ENCODE measurements at places on chromosomes 6 and 20. TPM values are rescaled to one million over a fixed set of nuclear protein-coding genes. Genes with fewer than 3 reads are reported as not detected.

- no peak for DNase-seq
Observed at GRCh38 chr6:101666256-101666655, 272.7 kb downstream of the GRIK2 start.

DNA sequence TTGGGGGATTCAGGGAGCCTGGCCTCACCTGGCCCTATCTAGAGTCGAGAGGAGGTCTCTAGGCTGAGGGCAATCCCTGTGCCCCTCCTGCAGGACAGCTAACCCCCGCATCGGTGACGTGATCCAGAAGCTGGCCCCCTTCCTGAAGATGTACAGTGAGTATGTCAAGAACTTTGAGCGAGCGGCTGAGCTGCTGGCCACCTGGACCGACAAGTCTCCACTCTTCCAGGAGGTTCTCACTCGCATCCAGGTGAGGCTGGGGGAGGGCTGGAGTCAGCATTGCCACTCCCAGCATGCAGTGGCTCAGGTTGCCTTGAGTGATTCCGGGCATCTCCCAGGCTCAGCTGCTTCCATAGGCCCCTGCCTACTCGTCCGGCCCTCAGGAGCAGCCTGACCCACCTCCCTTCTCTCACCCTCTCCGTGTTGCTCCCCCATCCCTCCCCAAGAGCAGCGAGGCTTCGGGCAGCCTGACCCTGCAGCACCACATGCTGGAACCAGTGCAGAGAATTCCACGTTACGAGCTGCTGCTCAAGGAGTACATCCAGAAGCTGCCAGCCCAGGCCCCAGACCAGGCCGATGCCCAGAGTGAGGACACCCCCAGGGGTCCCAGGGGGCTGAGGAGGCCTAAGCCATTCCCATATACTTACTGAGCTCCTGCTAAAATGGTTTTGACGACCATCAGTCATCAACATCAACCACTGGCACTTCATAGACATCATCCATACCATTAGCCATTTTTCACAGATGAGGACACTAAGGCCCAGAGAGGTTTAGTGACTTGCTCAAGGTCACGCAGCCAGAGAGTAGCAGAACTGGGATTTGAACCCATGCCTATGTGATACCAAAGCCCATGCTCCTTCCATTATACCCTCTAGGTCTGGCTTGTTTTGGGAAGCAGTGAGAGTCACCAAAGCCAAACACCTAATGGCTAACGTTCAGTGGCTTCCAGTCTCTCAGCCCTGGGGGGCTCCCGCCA lies 8.3 kb downstream of the FGD2 start:
- DNase-seq, result no peak

- DNase-seq, result no peak
Observed at GRCh38 chr6:15147827-15148226, 98.0 kb upstream of the JARID2 start.

DNA sequence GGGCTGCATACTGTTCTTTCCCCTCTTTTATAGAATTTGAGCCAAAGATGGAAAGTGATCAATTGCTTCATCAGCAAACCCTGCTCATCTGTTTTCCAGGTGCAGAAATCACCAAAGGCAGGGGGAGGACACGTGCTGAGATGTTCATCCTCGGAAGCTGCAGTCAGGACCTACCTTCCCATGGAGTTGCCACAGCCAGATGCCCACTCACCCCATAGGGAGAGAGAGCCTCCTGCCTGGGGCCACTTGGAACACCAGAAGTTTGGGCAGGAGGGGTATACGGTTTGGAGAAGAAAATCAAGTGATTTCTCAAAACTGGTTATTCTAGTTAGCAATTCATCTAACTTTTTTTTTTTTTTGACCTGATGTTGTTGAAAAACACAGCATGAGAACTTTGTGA lies 5.3 kb upstream of the CST7 start:
- DNase-seq, result no peak

GRCh38 chr20:18805881-18806280 lies 7.7 kb upstream of the SCP2D1 start:
- DNase-seq, result no peak

GRCh38 chr6:141470810-141471209 lies 661.9 kb upstream of the GJE1 start:
- no peak for DNase-seq

DNA sequence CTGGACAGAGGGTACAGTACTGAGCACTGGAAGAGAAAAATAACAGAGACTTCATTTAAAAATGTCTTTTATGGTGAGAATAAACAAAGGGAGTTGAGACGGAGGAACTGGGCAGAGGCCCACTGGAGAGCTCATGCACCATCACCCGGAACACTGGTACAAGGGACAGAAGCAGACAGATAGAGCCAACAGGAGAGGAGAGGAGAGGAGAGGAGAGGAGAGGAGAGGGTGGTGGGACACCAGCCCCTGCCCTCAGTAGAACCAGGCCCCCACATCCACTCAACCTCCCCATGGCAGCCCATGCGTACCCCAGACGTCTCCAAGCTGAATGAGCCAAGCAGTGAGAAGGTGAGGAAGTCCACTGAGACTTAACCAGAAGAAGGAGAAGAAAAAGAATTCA lies 390.5 kb upstream of the CNR1 start:
- DNase-seq, result no peak

DNA sequence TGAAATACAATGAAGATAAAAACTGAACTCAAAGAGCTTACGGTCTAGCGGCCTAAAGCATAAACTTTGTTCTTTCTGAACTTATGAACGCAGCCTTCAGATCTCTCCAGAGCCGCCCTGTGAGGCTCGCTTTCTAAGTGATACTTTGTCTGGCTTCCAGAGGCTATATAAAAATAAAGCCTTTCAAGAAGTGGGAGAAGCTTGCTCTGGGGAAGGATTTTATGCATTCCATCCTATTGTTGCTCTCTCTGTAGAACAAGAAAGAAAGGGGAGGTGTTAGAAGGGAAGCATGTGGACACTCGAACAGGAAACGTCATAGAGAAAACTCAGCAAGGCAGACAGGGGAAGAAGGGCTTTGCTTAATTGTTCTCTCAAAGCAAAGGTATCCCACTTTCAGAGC lies 77.0 kb downstream of the TBX18 start:
- DNase-seq, result no peak

- DNase-seq, result no peak
Observed at GRCh38 chr20:39778847-39779604, 816.9 kb downstream of the DHX35 start.

DNA sequence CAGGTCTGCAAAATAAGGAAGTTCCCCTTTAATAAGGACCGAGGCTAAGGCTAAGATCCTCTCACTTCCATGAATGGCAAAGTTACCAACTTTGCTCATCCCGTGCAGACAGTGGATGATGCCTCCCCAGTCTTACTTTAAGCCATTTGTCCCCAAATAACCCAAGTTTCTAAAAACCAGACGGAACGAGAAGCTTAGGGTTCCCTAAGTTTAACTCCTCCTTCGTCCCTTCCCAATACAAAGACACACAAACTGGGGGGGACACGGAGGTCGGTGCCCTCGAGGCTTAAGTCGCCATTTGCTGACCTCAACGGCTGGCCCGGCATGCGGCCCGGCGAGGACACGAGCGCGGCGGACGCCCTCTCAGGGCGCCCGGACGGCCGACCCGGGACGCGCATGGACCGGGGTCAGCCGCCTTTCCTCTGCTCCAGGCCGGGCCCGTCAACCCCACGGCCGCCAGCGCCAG lies 527 bp downstream of the FBXO30 start:
- DNase-seq, result peak; percentile 38

GRCh38 chr6:88565409-88565811 lies 398.0 kb downstream of the RNGTT start:
- DNase-seq, result no peak

DNA sequence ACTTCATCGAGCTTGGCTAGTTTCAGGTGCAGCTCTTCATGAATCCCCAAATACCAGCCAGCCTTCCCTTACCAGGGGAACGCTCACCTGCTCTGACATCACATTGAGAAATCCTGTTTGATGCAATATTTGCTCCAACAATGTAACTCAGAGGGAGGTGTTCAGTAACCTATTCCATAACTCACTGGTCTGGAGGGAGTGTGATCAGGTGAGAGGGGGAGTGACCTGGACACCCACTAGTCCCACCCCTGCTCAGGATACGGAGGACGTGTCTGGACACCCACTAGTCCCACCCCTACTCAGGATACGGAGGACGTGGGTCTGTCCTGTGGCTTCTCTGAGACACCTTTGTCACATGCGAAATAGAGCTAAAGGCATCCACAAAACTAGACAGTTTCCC lies 70.3 kb downstream of the HUS1B start:
- DNase-seq, result no peak

DNA sequence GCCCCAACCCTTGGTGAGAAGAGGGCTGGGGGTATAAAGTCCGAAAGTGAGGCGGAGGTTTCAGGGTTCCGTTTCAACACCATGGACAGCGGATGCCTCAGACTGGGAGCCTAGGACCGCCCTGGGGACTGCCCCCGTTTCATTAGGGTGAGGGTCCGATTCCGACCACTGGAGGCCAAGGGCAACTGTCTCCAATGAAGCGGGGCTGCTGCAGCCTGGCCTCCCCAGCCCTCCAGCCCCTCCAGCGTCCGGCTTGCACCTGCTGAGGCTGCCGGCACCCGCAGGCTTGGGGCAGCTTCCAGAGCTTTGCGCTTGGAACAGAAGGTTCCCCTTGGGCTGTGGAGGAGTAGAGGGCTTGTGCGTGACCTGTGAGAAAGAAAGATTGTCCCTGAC lies 39.9 kb downstream of the YTHDF1 start:
- peak; percentile 54 for DNase-seq

DNA sequence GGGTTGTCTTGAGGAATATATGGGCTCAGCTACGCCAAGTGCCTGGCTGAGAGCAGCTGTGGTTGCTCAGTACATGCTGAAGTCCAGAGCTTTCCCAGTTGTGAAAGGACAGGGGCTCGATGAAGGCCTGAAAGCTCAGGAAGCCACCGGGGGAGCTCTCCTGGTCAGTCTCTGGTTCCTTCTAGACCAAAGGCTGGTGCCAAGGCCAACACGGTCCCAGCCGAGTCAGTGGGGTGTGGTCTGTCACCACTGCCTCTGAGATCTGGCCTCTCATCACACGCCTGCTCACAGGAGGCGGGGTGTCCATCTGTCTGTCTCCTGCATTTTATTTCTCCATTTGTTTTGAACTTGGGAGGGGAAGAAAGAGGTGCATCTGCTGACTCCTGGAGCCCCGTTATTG lies 4.9 kb upstream of the FAM83C start:
- DNase-seq, result no peak

GRCh38 chr6:5174244-5174643 lies 86.5 kb downstream of the LYRM4 start:
- no peak for DNase-seq

- no peak for DNase-seq
Observed at GRCh38 chr20:33445881-33446625, 2.5 kb upstream of the SNTA1 start.

GRCh38 chr20:23325107-23325506 lies 25.5 kb upstream of the NXT1 start:
- no peak for DNase-seq

DNA sequence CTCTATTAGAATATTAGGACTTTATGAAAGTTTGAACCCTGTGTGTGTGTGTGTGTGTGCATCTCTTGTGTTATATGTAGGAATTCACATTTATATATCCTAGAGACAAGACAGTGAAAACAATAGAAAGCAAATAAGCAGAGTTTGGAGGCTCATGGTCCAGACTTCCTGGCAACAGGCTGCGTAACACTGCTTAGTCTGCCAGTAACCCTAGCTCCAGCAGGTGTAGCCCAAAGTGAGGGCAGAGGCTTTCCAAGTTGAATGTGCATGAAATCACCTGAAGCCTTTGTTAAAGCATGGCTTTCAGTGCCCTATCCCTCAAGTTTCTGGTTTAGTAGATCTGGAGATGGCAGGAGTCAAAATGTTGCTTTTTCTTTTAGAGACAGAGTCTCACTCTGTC lies 569.9 kb downstream of the KIF16B start:
- DNase-seq, result no peak

DNA sequence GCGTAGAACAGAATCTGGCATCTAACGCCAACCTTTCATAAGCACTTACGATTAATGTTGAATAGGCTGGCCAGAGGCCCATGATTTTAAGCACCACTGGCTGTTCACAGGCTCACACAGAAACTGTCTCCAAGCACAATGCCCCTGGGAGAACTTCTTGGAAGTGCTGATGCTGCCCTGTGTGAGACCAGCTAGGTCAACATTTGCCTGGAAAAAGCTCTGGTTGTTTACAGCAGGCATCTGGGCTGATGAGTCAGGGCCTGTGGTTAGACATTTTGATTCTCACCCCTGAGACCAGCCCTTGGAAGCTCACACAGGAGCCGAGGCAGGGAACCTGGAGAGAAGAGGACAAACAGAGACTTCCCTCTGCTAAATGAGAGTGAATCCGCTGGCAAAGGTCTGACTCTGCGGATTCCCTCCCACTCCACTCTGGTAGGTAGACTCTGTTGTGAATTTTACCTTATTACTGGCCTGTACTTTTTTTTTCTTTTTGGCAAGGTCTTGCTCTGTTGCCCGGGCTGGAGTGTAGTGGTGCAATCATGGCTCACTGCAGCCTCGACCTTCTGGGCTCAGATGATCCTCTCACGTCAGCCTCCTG lies 6.8 kb upstream of the SULF2 start:
- no peak for DNase-seq

GRCh38 chr20:38187517-38187916 lies 22.4 kb upstream of the TGM2 start:
- peak; percentile 47 for DNase-seq

GRCh38 chr6:45479834-45480751 lies 102.4 kb upstream of the SUPT3H start:
- DNase-seq, result no peak

DNA sequence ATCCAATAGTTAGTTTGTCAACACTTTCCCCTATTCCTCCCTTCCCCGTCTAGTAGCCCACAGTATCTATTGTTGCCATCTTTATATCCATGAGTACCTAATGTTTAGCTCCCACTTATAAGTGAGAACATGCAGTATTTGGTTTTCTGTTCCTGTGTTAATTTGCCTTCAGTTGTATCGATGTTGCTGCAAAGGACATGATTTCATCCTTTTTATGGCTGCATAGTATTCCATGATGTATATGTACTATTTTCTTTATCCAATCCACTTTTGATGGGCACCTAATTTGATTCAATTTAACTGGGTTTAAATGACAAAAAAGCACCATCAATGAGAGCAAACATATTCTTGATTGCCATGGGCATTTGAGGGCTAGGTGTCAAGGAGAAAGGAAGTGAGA lies 321.5 kb upstream of the TBX18 start:
- DNase-seq, result no peak

The HCRTR2 gene
- not detected for total RNA-seq

The TCF19 gene
- total RNA-seq, result 10.2 TPM

The RAET1L gene
- not detected for total RNA-seq

The KLC4 gene
- 36.4 TPM for total RNA-seq

The ZFP57 gene
- 6.4 TPM for total RNA-seq

The FNDC1 gene
- 0.34 TPM for total RNA-seq

The RAMACL gene
- total RNA-seq, result 0.30 TPM

The B3GAT2 gene
- total RNA-seq, result 0.71 TPM

The RHAG gene
- total RNA-seq, result 0.60 TPM

The LINC00237 gene
- 0.78 TPM for total RNA-seq

The EYS gene
- total RNA-seq, result 0.18 TPM

The PPP1R3G gene
- total RNA-seq, result 0.48 TPM

The SLA2 gene
- total RNA-seq, result 0.23 TPM
